ENCODE measurements at places on chromosomes 6 and 20. TPM values are rescaled to one million over a fixed set of nuclear protein-coding genes. Genes with fewer than 3 reads are reported as not detected.

Gene C6orf15
- total RNA-seq, result not detected

Gene METTL24
- total RNA-seq, result 11.5 TPM

Gene LPIN3
- 3.1 TPM for total RNA-seq

Gene FGD2
- total RNA-seq, result 5.5 TPM

Gene PLEKHG1
- 33.2 TPM for total RNA-seq

Gene CEP85L
- 37.3 TPM for total RNA-seq

Gene TPBG
- total RNA-seq, result 17.7 TPM

Gene CST5
- not detected for total RNA-seq

Gene HNF4A
- 0.22 TPM for total RNA-seq

Gene PM20D2
- total RNA-seq, result 20.9 TPM

- H3K4me3 ChIP-seq, result no peak overlapping the region
- H3K27ac ChIP-seq, result no peak overlapping the region
- H3K4me1 ChIP-seq, result no peaks in the 10 kb centered on the region
- H3K36me3 ChIP-seq, result no peaks in the 10 kb centered on the region
- no peak for DNase-seq
- H3K27me3 ChIP-seq, result no peaks in the 10 kb centered on the region
Observed at GRCh38 chr6:61887423-61887822, 398.6 kb downstream of the KHDRBS2 start.

- no peaks in the 10 kb centered on the region for H3K36me3 ChIP-seq
- no peak for DNase-seq
- no peaks in the 10 kb centered on the region for H3K4me1 ChIP-seq
- H3K4me3 ChIP-seq, result no peak overlapping the region
- H3K27me3 ChIP-seq, result no peaks in the 10 kb centered on the region
Observed at GRCh38 chr6:113340371-113340770, 516.8 kb upstream of the MARCKS start.

DNA sequence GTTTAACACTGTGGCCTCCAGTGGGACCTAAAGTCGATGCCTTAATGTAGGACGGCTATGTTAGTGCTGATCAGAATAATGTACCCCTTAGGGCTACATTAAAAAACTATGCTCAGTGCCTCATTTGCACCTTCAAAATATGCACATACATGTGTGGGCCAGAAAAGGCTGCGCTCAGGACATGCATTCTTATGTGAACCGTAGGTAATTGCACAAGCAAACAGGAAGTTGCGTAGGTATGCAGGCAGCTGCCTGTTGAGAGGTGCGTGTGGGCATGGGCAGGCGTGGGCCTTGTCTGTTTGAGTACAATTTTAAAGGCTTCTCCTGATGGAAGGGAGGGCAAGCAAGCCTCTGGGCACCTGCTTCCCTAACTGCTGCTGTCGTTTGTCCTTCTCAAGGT, 116.2 kb upstream of the JAG1 start:
- peaks cover 4% of the 10 kb centered on the region for H3K27me3 ChIP-seq
- no peak overlapping the region for H3K27ac ChIP-seq
- no peak overlapping the region for H3K4me3 ChIP-seq
- DNase-seq, result no peak
- H3K36me3 ChIP-seq, result no peaks in the 10 kb centered on the region

- no peaks in the 10 kb centered on the region for H3K27me3 ChIP-seq
- DNase-seq, result no peak
- no peak overlapping the region for H3K4me3 ChIP-seq
- H3K4me1 ChIP-seq, result no peaks in the 10 kb centered on the region
- no peaks in the 10 kb centered on the region for H3K36me3 ChIP-seq
- H3K27ac ChIP-seq, result no peak overlapping the region
Observed at GRCh38 chr6:143123081-143123480, 62.4 kb downstream of the AIG1 start.

DNA sequence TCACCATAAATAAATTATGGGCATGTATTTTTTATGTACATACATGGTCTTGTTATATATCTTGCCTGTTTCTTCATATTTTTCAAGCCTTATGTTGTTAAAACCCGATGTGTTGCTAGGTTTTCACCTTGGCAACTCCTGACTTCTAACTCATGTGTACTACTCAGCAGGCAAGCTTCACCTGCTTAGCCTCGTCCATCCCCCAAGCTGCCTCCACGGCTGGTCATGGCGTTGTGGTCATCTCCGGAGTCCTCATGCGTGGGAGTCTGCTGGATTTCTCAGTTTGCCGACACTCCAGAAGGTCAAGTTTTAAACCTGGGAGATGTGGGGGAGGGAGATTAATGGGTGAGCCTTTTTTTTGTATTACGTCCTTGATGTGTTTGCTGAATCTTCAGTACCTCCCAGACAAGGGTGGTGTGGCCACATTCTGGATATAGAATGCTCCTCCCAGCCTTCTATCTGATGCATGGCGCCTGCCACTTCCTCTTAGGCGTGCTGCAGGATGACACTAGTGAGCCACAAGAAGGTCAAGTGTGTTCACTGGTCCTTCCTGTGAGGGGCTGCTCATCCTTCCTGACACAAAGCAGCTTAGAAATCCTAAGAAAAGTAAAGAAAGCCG, 26.6 kb upstream of the EDN3 start:
- no peaks in the 10 kb centered on the region for H3K36me3 ChIP-seq
- H3K27me3 ChIP-seq, result no peaks in the 10 kb centered on the region
- H3K4me1 ChIP-seq, result no peaks in the 10 kb centered on the region
- H3K4me3 ChIP-seq, result no peak overlapping the region
- H3K27ac ChIP-seq, result no peak overlapping the region
- DNase-seq, result no peak

DNA sequence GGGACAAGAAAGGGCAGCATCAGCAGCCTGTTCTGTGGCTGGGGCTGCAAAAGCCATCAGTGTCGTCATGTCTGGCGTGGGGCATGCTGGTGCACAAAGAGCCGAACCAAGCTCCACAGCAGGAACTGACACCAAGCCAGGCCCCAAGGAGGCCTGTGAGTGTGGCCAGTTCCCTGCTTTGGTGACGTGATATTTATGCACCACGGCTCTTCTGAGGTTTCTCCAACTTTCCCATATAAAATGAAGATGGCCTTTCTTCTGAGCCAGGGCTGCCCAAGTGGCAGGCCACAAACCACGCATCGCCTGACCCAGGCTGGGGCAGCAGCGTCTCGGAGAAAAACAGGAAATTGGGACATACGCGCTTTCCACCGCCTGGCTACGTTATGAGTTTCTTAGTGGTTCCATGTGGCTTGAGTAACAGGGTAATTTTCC, 109.9 kb downstream of the RIN2 start:
- peaks cover 2% of the 10 kb centered on the region for H3K36me3 ChIP-seq
- H3K4me3 ChIP-seq, result no peak overlapping the region
- H3K4me1 ChIP-seq, result no peaks in the 10 kb centered on the region
- H3K27ac ChIP-seq, result no peak overlapping the region

GRCh38 chr6:112439432-112439831, 92.3 kb downstream of the RFPL4B start:
- no peaks in the 10 kb centered on the region for H3K36me3 ChIP-seq
- DNase-seq, result peak; percentile 17
- H3K4me3 ChIP-seq, result no peak overlapping the region
- no peaks in the 10 kb centered on the region for H3K27me3 ChIP-seq
- no peaks in the 10 kb centered on the region for H3K4me1 ChIP-seq

- H3K36me3 ChIP-seq, result peaks cover 2% of the 10 kb centered on the region
- H3K4me3 ChIP-seq, result no peak overlapping the region
- H3K27me3 ChIP-seq, result no peaks in the 10 kb centered on the region
- H3K27ac ChIP-seq, result no peak overlapping the region
Observed at GRCh38 chr6:42331019-42331418, 113.4 kb upstream of the MRPS10 start.

DNA sequence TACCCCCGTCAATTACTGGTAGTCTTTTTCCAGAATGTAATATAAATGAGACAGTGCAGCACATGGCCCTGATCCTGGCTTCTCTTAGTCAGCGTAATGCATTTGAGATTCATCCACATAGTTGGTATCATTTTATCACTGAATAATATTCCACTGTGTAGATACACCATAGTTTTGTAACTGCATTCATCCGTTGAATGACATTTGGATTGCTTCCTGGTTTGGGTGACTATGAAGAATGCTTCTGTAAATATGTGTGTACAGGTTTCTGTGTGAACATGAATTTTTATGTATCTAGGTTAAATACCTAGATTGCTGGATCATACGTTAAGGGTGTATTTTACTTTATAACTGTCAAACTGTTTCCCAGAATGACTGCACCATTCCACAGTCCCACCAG, 62.6 kb upstream of the STMND1 start:
- no peak overlapping the region for H3K4me3 ChIP-seq
- H3K4me1 ChIP-seq, result no peaks in the 10 kb centered on the region
- no peaks in the 10 kb centered on the region for H3K27me3 ChIP-seq
- H3K36me3 ChIP-seq, result no peaks in the 10 kb centered on the region
- DNase-seq, result no peak

DNA sequence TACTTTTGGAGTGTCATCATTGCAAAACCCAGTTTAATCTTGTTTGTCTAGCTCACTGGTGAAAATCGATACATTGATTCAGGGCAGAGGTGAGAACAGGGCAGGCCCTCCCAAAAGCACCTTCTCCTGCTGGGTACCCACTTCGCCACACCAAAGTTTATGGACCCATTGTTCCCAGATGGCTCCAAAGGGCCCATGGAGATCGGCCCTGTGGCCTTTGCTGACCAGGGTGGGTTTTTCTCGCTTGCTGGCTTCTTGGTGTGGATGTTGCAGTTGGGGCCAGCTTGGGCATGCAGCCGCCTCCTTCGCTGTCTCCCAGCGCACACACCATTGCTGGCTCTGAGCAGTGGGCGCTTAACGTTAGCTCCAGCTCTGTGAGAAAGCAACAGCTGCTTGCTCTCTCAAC, 178.1 kb upstream of the PDE10A start:
- H3K27me3 ChIP-seq, result peaks cover 10% of the 10 kb centered on the region
- H3K27ac ChIP-seq, result no peak overlapping the region
- H3K4me1 ChIP-seq, result no peaks in the 10 kb centered on the region
- no peaks in the 10 kb centered on the region for H3K36me3 ChIP-seq

- H3K4me1 ChIP-seq, result no peaks in the 10 kb centered on the region
- H3K4me3 ChIP-seq, result no peak overlapping the region
- peaks cover 12% of the 10 kb centered on the region for H3K36me3 ChIP-seq
Observed at GRCh38 chr6:24408719-24409410, 6.1 kb downstream of the MRS2 start.

DNA sequence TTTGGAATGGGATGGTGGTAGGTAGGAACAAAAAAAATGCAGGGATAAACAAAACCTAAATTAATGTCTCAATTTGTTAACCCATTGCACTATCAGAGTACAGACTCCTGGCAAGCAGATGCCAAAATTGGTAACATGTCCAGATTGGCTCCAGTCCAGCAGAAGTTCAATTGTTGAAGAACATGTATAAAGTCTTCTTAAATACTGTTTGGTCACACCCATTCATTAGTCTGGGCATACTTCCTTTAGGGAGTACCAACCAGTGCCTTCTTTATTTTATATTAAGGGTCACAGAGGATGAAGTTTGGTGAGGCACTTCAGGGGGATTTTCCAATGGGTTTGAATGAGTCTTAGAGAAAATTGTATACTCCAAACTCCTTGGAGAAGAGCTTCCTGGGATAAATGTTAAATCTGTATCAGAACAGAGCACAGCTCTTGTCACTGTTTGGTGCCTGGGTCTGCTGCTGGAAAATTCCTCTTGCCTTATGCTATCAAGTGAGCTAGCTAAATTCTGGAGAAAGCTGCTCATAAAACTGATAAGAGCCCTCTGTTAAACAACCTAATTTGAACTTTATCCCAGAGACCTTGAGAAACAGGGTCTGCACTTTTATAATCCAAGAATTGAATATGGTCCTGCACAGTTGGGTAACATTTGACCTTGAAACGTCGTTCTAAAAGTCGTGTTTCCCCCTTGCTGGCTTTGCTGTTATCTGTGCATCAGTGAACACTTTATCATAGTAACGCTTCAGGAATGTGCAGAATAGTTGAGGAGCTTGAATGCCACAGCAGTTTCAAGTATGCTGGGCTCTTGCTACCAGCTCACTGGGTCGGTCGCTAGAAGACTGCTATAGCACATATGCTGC, 334.1 kb upstream of the CITED2 start:
- peak overlapping the region; percentile 29 for H3K27ac ChIP-seq
- H3K27me3 ChIP-seq, result no peaks in the 10 kb centered on the region
- H3K36me3 ChIP-seq, result no peaks in the 10 kb centered on the region
- no peak overlapping the region for H3K4me3 ChIP-seq
- DNase-seq, result no peak
- no peaks in the 10 kb centered on the region for H3K4me1 ChIP-seq

DNA sequence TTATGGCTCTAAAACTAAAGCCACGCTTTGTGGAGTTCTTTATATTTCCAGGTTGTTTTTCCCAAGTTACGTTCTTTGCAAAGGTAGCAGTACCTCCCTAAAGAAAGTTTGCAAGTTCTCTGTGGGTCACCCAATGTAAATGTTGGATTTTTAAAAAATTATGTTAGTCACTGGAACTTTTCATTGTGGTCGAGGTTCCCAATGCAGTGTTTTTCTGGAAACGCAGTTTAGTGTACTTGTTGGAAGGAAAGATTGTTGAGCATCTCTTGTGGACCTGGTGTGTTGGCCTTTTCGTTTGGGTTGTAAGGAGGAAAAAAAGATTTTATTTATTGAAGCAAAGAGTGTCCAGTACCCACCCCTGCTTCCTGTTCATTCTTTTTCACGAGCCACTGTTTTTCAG, 1.4 kb downstream of the TOP1 start:
- H3K4me3 ChIP-seq, result peak overlapping the region; percentile 87
- peaks cover 10% of the 10 kb centered on the region for H3K4me1 ChIP-seq
- H3K27me3 ChIP-seq, result no peaks in the 10 kb centered on the region
- DNase-seq, result no peak

DNA sequence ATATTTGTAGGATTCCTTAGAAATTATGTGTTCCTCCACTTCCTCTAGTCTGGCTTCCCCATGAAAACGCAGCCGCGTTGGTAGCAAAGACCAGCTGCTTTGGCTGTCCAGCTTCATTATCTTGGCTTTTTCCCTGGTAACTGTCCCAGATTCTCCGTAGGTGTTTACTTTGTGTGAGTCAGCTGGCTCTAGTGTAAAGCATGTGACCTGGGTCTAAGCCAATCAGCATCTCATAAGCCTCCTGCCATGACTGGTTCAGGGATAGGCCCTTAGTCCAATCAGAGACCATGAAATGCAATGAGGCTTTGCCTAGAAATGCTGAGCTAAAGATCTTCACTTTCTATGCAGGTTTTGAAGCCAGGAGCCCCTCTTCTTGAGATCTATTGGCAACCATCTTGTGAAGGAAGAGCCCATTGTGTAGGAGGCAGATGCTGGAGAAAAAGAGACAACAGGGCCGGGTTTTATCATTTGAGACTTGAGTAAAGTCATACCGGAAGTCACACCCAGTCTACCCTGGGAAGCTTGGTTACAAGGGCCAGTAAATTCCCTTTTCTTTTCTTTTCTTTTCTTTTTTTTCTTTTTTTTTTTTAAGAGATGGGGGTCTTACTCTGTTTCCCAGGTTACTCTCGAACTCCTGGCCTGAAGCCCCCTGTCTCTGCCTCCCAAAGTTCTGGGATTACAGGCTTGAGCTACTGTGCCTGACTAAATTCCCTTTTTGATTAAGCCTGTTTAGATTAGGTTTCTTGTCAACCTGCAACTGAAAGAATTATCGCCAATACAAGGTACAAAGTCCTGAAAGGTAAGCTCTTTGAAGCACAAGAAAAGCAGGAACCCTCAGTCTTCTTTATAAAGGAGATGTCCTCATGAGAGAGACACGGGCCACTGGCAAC, 256.5 kb upstream of the RREB1 start:
- no peaks in the 10 kb centered on the region for H3K27me3 ChIP-seq
- H3K27ac ChIP-seq, result no peak overlapping the region
- DNase-seq, result no peak

Measured in spinal cord (tissue), 10 donors.